Astrocyte of the spinal cord (primary cell): ENCODE measurements at places on chromosomes 11 and 22.

DNA sequence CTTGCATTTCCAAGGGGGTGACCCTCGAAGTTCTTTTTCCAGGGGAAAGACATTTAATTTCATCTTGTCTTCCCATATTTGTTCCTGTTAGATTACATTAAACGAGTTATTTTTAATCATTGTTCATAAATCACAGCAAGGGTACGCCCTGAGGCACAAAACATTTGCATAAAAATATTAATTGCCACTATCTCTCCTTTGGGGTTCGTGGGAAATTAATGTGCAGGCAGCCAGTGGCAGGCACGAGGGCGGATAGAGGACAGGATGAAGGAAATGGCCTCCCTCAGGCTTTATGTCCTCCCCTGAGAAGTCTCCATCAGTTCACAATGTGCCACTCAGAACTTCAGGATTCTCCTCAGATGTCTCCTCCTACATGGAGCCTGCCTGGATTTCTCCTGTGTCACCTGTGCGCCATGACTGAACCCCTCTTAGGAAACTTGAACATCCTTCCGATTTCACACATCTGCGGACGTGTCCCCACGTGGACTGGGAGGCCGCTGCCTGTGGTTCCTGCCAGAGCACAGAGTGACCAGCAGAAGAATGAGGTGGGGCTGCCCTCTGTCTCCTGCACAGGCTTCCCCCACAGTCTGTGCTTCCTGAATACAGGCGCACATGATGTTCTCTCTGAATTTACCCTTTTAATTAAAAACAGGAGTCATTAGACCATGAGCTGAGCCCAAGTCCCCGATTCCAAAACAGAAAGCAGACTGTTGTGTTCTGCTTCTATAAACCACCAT is 1085.9 kb downstream of the TBC1D22A start:
- DNase-seq: no peak

DNA sequence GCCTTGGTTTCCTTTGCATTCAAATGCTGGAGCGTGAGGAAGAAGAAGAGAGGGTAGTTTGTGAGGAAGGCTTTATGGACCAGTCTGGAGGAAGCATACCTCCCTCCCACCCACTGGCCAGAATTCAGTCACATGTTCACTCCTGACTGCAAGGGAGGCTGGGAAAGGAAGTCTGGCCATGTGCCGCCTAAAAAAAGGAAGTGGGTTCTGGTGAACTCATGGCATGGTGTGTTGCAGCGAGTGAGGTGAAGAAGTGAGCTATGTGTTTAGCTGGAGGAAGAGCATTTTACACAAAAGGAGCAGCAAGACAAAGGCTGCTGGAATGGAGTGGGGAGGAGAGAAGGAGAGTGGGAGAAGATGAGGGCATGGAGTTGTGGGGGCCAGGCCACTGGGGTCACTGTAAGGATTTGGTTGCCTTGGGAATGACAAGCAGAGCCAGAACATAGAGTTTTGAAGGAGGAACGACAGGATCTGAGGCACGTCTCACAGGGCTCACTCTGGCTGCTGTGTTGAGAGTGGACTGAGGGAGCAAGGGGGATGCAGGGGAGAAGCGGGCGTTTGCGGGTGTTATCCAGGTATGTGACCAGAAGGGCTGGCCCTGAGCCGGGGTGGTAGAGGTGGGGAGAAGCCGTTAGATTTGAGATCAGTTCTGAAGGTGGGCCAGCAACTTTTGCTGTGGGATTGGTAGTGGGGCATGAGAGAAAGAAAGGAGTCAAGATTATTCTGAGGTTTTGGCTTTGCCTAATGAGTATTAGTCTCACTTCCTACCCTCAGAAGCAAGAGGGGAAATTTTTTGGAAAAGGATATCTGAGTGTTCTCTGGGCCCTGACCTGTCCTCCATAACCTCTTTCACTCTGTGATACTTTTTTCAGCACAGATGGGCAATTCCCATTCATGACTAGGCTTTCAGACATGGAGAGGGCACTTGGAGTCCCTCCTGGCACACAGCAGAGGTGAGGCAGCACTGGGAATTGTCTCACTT is 26.4 kb downstream of the BMAL1 start:
- DNase-seq: no peak

DNA sequence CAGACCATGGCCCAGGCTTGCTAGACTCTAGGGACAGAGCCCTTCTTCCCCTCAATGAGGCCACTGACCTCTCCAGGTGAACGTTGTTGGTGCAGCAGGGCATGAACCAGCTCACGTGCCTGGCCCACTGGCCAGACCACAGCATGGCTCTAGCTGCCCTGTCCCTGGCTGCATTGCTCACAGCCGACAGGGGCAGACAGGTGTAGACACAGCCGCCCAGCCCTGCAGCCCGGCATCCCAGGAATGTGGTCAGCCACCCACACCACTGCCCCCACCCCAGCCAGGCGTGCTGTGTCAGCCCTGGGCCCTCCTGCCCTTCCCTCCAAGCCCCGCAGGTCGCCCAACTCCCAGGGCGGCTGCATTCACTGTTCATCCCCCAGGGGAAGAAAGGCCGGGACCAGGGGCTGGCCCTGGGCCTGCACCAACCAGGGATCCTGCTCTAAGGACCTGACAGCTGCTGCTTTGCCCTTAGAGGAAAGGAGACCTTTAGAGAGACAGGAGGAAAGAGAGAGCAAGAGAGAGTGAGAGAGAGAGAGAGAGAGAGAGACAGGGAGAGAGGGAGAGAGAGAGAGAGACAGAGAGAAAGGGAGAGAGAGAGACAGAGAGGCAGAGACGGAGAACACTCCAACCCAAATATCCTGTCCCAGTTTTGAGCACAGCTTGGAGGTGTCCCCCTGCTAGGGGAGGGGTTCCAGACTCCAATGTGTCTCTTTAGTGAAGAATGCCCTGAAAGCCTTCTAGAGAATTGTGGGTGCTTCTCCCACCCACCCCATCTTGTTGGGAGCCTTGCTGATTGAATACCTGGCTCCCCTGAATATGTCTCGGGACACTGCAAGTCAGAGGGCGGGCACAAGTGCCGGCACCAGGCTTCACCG is 44.2 kb upstream of the LINC01488 start:
- DNase-seq: peak; percentile 29

DNA sequence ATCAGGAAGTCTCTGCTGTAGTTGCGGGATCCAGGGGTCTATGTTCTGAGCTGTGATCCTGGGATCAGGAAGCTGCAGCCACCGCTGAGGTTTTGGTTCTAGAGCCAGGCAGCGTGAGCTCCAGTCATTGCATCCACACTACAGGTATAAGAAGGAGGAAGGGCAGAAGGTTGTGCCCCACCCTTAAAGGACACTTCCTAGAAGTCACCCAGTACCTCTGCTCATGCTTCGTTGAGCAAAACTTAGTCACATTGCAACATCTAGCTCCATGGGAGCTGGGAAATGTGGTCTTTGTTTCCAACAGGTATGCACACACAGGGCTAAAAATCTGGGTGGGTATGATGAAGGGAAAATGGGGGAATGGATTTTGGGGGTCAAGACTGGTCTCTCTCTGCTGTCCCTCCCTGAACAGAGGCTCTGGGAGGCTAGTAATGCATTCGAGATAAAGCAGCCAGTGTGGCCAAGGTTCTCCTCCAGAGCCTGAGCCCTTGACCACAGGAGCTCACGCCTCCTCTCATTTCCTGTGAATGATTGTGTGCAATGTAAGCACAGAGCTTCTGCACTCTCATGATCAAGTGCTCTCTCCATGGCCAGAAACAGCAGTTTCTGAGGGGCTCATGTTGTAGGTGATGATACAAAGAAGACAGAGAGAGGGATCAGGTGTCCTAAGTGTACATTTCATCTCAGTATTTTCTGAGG is 86.8 kb upstream of the OR4B1 start:
- DNase-seq: no peak

DNA sequence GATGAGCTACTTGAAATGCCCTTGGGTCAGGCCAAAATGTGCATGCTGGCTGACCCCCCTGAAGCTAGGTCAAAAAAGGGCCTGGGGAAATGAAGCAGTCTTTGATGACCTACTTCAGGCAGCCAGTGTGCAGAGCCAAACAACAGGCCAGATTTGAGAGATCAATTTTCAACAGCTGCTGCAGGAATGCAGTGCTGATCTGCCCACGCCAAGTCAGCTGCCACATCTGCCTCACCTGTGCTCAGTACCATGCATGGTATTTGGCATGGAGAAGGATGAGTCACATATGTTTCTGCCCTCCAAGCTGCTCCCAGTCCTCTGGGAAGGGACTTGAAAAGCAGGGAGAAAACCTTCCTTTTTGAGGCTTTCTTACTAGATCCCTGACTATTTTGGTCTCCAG is 35.8 kb downstream of the MTNR1B start:
- peak; percentile 14 for DNase-seq

GRCh38 chr11:96033599-96033998 is 109.7 kb upstream of the MTMR2 start:
- DNase-seq: no peak

DNA sequence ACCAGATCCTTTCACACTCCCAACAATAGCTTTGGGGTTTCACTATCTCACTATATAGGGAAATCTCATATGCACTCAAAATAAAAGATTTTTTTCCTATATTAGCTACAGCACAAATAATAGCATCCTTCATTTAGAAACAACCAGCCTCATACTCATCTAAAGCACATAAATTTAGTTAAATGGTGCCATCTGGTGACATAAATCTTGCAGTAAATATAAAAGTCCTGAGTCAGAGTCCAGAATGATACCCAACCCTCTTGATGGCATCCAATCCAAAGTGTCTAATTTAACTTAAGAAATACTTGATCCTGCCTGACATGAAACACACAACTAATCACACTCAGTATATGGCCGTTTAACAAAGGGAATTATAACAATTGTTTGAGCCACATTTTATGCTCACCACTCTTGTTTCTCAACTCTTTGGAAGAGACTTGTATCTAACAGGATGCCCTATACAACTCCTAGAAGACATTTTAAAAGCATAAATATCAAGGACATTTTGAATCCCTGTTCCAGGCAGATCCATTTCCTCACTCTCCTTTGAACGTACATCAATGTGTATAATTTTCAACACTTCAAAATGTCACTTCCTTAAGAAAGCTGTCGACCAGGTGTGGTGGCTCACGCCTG is 36.2 kb downstream of the DLG2 start:
- peak; percentile 31 for DNase-seq

GRCh38 chr11:117192401-117192875 is 6.7 kb upstream of the TAGLN start:
- no peak for DNase-seq

DNA sequence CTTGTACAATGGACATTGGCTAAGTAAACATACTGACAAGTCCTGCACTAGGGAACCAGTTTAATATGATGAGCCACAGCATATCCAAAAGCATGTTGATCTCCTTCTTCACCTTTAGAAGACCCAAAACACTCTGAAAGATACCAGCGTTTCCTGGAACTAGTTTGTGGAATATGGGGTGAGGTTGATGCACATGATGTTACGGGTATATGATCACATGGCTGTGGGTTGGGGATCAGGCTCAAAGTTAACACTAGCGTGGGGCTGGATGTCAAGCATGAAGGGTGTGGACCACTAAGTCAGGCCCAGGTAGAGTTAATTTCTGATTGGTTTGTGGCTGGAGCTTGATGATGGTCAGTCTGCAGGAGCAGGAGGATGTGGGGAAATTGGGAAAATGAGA is 9.0 kb downstream of the IGLL5 start:
- no peak for DNase-seq

- DNase-seq: no peak
These were observed 254.5 kb upstream of the NARS2 start for GRCh38 chr11:78829146-78829545.

DNA sequence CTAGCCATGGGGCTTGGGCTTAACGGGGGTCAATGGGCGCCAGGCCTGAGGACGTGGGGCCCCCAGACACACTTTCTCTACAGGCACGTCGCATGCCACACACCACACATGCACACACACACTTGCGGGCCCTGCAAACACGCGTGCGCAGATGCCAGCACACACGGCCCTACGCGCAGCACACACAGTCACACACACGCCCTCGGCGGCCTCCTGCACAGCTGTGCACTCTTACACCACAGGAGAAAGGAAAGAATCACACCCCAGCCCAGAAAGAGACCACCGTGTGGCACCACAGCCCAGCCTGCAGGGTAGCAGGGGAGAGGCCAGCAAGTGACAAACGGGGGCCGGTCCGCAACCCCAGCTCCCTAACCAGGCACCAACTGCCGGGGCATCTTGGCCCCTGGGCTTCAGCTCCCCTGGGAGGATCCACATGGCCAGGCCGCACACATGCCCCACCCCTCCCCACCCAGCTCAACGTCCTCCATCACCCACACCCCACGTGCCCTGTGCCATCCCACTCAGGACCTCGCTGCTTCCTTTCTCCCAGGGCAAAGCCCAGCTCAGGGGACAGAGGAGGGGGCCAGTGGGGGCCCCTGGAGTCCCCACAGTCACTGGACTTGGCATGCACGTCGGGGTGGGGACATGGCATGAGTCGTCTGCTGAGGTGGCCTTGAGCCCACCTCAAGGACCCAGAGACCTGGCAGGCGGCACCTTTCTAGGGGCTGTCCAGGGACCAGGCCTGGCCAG is 26.3 kb upstream of the TH start:
- DNase-seq: no peak

GRCh38 chr22:29511126-29511862 is 31.3 kb downstream of the NEFH start:
- no peak for DNase-seq

DNA sequence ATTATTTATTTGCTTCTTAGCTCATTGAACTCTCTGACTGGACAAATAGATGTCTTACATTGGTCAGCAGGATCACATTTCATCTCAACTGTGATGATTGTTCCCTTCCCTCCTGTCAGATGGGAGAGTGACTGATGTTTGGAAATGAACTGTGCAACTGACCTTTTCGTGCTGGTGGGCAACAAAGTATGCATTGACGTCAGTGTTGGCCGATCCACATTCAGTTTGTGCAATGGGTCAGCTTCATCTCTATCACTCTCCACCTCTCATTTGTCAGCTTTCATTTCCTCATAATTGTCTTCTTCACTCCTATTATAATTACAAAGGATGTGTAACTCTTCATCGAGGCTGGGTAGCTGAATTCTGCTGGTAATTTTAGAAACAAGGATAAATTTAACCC is 71.3 kb downstream of the PPP2R1B start:
- DNase-seq: peak; percentile 90

GRCh38 chr22:27795696-27796517 is 5.6 kb downstream of the MN1 start:
- no peak for DNase-seq

GRCh38 chr11:17692931-17693330 is 26.4 kb upstream of the MYOD1 start:
- no peak for DNase-seq

- no peak for DNase-seq
These were observed 75.8 kb downstream of the GAB2 start for GRCh38 chr11:78341841-78342240.
